ENCODE measurements at places on chromosomes 5 and 9.

GRCh38 chr5:123709422-123709821 is 197.4 kb downstream of the CSNK1G3 start:
- DNase-seq = no peak

DNA sequence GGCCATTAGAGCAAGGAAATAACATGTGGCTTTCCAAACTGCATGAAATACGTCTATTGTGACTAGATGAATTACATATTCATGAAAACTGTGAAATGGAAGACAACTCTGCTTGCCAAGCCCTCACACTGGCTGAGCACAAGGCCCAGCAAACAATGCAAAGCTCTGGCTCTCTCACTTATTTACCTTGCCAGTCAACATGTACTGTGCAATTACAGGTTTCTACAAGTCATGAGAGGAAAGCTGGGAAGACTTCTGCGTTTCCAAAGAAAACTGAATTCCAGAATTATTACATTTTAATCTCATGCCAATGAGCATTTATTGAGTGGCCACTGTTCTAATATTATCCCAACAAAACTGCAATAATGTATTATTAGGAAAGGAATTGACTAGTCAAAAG is 12.1 kb upstream of the C5orf63 start:
- no peak for DNase-seq

GRCh38 chr5:91423871-91424270 is 40.8 kb upstream of the ARRDC3 start:
- DNase-seq = no peak

DNA sequence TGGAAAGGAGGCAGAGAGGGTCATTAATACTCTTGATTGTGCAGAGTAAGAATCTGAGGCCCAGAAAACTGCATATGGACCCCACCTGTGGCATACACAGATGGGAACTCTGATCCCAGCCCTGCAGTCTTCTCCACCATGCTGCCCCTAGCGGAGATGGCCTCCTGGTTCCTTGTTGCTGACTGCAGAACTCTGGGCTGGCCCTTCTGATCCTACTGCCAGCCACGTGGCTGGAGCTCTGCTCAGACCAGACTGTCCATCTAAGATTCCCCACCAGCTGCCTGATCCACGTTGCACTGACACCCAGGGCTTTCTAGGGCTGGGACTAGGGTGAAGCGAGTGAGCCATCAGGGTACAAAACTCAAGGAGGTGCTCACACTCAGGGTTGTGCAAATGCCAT is 245.7 kb upstream of the NR4A3 start:
- DNase-seq = no peak

DNA sequence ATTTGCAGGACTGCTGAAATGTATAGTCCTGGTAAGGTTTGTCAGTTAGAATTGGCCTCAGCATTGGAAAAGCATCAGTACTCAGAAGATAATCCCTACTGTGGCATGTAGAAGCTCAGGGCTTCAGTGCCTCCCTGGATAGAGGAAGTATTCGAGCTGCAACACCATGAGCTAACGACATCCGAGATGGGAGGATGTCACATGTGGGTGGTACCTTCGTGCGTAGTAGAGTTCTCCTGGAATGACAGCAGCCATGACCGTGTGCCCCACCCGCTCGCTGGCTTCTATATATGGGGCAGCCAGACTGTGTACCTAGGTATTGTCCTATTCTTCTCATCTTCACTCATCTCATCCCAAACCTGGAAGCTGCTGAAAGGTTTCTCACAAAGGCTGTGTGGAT is 345.8 kb upstream of the KLF9 start:
- no peak for DNase-seq

DNA sequence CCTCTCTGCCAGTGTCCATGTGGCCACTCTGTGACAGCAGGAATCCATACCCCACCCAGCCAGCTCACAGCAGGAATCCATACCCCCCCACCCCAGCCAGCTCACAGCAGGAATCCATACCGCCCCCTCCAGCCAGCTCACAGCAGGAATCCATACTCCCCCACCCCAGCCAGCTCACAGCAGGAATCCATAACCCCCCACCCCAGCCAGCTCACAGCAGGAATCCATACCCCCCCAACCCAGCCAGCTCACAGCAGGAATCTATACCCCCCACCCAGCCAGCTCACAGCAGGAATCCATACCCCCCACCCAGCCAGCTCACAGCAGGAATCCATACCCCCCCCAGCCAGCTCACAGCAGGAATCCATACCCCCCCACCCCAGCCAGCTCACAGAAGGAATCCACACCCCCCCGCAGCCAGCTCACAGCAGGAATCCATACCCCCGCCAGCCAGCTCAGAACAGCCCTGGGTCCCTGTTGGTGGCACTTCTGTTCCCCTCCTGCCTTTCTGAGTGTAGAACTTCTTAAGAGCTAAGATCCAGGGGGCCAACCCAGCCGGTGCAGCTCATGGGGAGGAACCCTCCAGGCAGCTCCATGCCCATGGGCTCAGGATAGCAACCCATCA is 8.4 kb upstream of the RXRA start:
- DNase-seq = no peak

DNA sequence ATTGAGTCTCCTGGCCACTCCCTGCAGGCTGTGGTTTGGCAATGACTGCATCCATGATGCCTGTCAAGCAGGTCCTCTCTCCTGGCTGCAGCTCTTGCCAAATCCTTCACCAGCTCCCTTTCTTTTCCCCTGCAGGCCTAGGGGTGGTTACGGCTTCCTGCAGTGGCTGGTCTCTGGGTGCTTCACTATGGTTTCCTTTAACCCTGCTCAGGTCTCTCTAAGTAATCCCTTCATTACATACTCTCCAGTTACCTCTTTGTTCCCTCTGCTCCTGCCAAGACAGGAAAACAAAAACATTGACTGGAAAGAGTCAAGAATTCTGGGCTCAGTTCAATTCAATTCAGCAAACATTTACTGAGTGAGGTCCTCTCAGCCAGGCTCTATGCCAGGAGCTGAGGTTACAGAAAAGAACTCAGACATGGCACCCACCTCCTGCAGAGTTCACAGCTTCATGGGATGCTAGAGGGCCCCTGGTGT is 19.8 kb upstream of the PTPN3 start:
- no peak for DNase-seq

GRCh38 chr9:13020146-13021040 is 245.6 kb downstream of the LURAP1L start:
- no peak for DNase-seq

- no peak for DNase-seq
Observed at GRCh38 chr5:145396888-145397287, 438.3 kb downstream of the PRELID2 start.

- DNase-seq = peak; percentile 48
Observed at GRCh38 chr9:91837981-91838731, 111.9 kb downstream of the ROR2 start.

GRCh38 chr5:67809589-67809988 is 406.0 kb upstream of the PIK3R1 start:
- peak; percentile 4 for DNase-seq

DNA sequence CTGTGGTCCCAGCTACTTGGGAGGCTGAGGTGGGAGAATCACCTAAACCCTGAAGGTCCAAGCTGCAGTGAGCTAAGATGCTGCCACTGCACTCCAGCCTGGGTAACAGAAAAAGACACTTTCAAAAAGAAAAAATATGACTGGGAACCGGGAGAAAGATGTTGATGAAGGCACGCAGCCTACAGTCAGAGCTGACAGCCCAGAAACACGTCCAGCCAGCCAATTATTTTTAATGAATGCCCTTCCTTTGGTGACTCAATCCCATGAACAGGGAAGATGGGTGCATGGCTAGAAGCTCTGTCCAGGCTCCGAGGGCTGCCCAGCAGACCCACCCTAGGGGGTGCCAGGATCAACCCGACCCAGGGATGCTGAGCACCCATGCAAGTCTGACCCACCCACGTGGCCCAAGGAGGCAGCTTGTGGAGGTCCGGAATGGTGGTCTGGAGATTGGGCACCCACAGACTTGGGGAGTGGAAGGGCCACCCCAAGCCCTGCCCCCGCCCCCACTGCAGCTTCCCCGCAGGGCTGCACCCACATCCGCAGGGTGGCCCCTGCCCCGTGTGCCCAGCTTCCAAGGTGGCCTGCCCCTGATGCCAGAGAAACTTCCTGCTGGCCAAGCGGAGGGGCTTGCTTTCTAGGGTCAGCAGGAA is 51.0 kb downstream of the ADAMTS2 start:
- no peak for DNase-seq

DNA sequence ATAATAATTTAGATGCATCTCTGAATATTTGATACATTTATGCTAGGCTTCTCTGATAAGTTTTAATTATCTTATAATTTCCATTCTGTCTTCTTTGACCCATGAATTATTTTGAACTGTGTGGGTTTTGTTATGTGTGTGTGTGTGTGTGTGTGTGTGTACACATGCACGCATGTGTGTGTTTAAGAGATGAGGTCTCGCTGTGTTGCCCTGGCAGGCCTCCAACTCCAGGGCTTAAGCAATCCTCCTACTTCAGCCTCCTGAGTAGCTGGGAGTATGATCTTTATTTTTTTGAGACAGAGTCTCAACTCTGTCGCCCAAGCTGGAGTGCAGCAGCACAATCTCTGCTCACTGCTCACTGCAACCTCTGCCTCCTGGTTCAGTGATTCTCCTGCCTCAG is 75.4 kb downstream of the NDUFAF2 start:
- DNase-seq = no peak

DNA sequence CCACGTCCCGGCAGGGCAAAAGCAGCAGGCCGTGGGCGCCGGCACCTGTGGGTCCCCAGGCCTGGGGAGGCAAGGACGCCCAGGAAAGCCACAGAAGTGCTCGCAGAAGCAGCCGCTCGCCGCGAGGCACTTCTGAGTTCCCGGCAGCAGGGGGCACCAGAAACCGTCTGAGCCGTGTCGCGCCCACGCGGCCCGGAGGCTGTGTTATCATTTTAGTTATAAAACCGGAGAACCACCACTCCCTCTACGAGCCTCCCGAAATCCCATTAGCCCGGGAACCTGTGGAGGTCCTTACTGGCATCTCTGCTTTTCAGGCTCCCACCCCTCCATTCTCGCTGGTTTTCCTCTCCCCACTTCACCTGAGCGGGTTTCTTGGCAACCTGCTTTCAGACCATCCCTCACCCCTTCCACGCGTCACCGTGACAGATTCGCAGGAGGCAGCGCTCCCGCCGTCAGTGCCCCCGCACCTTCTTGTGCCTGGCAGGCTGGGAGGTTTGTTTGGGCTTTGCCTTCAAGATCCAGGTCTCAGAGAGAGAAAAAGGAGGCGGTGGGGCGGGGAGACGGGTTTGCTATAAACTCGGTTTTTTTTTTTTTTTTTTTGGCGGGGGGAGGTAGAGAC is 2.3 kb downstream of the GDNF start:
- DNase-seq = peak; percentile 50

DNA sequence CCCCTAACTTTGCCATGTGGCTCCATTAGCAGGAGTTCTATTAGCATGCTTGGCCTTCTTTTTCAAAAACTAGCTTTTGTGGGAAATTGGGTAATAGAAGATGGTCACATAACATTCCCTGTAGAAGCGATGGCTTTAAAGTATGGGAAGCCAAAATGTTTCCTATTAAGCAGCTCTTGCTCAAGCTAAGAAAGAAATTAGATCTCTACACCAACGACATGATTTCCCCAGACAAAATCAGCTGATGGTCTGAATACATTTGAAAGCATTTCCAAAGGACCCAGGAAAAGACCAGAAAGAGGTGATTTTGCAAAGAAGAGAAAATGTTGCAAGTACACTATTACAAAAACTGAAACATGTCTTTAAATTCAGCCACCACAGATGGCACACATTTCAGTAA is 4.8 kb upstream of the NFIL3 start:
- DNase-seq = no peak

- DNase-seq = peak; percentile 77
Observed at GRCh38 chr9:132214027-132214622, 52.3 kb downstream of the NTNG2 start.

DNA sequence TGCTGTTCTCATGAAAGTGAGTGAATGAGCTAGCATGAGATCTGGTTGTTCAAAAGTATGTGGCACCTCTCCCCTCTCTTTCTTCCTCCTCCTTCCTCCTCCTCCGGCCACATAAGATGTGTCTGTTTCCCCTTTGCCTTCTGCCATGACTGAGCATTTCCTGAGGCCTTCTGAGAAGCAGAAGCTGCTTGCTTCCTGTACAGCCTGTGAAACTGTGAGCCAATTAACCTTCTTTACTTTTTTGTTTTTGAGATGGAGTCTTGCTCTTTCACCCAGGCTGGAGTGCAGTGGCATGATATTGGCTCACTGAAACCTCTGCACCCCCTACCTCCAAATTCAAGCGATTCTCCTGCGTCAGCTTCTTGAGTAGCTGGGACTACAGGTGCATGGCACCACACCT is 6.1 kb downstream of the S100Z start:
- DNase-seq = no peak

DNA sequence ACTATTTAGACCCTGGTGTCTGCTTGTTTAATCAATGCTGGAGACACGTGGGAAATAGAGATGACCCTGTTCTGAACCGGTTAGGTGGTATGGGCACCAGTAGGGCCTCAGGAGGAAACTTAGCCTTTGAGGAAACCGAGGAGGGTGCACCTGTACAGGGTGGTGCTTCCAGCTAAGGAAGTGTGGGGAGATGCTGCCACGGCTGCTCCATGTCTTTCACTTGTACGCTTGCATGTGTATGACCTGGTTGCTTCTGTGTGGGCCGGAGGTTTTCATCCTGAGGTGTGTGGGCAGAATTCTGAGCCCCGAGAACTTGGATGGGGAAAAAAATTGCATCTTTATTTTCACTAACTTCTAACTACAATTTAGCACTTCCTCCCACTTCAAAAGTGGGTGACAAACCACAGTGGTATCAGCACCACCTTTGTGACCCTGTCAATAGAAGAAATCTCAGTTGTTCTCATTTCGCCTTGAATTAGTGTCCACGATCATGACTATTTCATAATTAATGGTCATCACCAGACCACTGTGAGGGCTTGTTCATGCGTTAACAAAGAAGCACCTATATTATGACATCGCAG is 99.8 kb upstream of the SPATA31C2 start:
- no peak for DNase-seq

- DNase-seq = no peak
Observed at GRCh38 chr5:1367149-1367548, 22.2 kb upstream of the CLPTM1L start.

GRCh38 chr9:83778164-83778563 is 39.4 kb downstream of the GKAP1 start:
- no peak for DNase-seq

- no peak for DNase-seq
Observed at GRCh38 chr9:36938617-36939016, 95.5 kb downstream of the PAX5 start.

DNA sequence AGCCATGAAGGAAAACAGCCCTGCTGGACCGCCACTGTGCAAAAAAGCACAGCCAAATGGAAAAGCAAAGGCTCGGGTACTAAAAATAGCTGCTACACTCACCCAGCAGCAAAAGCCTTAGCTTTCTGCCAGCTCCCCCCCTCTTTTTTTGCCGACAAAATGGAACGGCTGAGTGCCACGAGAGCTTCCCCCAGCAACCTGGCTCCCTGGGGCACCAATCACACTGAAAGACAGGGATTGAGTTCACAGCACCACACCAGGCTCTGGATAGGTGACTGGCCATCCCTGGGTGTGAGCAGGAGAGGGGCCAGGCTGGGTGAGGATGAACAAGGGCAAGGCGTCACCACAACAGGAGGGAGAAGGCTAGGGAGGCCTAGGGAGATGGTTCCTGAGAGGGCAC is 66.7 kb downstream of the SIL1 start:
- DNase-seq = peak; percentile 52

DNA sequence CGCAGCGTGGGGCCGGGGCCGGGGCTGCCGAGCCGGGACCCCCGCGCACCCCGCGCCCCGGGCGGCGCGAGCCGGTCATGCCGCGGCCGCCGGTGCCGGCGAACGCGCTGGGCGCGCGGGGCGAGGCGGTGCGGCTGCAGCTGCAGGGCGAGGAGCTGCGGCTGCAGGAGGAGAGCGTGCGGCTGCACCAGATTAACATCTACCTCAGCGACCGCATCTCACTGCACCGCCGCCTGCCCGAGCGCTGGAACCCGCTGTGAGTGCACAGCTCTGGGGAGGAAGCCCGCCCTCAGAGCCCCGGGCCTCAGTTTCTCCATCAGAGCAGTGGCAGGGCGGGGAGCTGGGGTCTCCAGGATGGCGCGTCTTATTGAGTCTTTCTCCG is 335 bp downstream of the GALNT12 start:
- DNase-seq = no peak
